ENCODE measurements at places on chromosomes 1 and 21.
A peak's percentile ranks its signal among the peaks of the same experiment; 100 is the strongest.

GRCh38 chr1:119506941-119507340 lies at the start of gene HSD3B1:
HSD3B1 (plus strand) TSS chr1:119507210; CDS start chr1:119507477, 267 bp downstream.
- DNase-seq, result no peak

DNA sequence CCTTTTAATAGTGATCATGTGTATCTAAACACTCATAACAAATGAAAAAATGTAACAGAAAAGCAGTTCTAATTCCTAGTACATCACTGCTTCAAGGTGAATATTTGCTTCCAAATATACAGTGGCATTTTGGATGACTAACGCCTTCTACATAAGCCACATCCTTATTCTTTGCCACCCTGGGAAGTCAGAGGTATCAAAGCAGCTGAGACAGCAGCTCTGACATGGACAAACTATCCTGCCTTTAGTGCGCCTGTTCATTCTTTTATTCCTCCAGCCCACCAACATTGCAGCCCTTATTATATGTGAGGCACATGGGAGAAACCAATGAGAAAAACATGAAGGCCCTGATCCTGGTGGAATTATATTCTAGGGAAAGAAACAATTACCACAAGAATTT lies 183.0 kb downstream of the APP start:
- no peak for DNase-seq

GRCh38 chr1:103144681-103145080 lies 36.4 kb upstream of the COL11A1 start:
- DNase-seq, result no peak

DNA sequence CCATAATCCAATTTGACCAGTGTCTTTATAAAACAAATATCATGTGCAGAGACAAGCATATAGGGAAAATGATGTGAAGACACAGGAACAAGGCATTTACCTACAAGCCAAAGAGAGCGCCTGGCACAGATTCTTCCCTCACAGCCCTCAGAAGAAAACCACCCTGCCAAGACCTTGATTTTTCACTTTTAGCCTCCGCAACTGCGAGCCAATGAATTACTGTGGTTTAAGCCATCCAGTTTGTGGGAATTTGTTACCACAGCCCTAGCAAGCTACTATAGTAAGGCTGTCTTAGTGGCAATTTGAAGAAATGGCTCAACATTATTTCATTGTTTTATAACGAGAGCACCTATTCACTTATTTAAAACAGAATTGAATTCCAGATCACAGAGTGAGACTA lies 85.7 kb upstream of the CCDC190 start:
- no peak for DNase-seq

DNA sequence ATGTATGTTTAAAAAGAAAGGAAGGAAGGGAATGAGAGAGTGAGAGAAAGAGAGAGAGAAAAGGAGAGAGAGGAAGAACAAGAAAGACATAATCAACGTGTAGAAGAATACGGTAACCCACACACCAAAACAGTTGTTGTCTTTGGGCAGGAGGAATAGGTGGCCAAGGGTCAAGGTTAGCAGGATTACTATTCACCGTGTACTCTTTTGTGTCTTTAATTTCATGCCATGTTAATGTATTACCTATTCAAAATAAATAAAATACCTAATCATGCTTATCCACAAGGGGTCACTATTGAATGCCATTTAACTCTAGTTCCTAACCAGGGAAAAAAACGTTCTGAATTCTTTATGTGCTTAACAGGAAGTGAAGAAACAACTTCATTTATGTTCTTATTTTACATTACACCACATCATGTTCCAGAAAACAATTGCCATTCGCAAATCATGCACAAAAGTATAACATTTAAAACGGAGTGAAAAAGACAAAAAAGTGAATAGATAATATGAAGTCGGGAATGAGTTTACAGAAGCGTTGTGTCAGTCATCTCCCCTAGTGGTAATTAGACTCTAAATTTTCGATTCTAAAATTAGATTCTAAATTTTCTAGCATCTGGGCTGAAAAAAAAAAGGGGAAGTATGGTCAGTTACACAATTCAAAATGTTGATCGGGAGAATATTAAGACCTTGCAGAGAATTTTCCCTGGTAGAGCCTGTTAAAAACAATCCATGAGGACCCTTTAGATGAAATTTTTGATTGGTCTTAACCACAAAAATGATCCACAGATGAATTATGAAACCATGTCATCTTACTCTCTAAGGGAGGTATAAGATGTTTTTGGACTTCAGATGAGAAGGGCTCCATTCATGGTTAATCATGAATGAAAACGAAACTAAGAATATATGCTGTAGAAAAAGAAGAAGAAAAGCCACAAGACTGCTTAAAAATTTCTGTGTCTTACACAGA lies 700 bp upstream of the KMO start:
- peak; percentile 70 for DNase-seq

DNA sequence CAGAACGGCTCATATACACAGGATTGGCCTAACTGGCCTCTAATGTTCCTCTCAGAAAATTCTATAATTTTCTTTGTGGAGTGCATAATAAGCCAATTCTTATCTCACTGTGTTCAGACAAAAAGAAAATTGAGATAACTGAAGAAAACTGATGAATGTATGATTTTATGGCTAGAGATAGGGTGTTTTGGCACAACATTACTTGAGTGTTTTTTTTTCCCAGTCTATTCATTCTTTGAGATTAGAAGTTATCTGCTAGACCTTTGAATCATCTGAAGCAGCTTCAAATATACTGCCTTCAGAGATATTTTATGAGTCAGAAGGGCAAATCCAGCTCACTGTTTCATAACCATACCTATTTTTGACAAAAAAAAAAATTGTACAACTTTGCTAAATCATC lies 85.6 kb downstream of the VAV3 start:
- no peak for DNase-seq

- DNase-seq, result no peak
Measured at GRCh38 chr1:243801378-243801777, 48.7 kb downstream of the AKT3 start.

DNA sequence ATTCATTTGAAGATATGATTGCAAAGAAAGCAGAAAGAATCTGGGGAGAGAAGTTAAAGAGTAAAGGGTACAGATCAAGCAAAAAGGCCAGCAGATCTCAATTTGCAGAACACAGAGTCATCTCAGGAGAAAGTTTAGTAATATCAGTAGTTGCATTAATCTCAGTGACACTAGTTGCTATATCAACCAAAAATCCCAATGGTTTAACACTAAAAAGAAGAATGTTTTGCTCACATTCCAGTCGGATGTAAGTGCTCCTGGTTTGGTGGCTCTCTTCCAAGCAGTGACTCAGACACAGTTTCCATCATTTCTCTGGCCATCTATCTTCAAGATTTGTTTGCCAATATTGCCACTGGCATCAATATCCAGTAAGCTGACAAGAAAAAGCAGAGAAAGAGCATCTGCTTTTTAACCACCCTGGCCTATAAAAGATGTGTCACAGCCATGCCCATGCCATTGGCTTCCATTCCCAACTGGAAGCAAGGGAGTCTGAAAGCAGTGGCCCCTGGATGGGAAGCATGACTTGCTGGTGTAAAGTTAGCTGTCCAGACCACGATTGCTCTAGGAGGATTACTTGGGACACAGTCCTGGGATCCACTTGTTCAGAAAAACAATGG lies 45.5 kb upstream of the AIM2 start:
- DNase-seq, result no peak

DNA sequence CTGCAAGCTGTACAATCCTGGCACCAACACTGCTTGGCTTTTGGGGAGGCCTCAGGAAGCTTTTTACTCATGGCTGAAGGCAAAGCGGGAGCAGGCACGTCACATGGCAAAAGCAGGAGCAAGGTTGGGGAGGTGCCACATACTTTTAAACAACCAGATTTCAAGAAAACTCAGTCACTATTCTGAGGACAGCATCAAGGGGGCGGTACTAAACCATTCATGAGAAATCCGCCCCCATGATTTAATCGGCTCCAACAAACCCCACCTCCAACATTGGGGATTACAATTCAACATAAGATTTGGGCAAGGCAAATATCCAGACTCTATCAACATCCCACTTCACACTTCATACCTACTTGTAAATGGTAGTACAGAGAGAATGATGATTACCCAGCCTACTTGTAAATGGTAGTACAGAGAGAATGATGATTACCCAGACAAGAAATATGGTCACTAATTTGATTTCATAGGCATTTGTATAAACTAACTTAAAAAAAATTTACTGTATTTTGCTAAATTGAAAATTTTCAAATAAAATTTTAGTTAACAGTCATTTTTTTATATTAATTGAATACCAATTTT lies 24.9 kb downstream of the ATP5PF start:
- no peak for DNase-seq

- DNase-seq, result no peak
Measured at GRCh38 chr1:220217383-220217988, 54.8 kb downstream of the RAB3GAP2 start.

GRCh38 chr1:197092491-197093023 lies 25.5 kb upstream of the F13B start:
- no peak for DNase-seq

DNA sequence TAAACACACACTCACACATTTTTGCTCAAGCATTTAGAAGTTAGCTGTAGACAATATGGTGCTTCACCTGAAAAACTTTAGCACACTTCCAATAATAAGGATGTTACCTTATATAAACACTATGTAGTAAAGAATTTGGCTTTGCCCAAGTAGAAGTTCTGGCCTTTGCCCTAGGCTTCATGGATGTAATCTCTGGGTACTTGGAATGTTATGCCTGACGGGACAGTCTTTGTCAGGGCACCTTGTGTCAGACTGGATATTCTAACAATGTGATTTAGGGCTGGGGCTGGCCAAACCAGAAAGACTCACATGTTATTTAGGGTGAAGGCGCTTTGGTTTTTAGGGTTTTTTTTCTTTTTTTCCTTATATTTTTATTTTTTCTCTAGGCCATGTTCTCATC lies 34.8 kb upstream of the TRIM33 start:
- no peak for DNase-seq

DNA sequence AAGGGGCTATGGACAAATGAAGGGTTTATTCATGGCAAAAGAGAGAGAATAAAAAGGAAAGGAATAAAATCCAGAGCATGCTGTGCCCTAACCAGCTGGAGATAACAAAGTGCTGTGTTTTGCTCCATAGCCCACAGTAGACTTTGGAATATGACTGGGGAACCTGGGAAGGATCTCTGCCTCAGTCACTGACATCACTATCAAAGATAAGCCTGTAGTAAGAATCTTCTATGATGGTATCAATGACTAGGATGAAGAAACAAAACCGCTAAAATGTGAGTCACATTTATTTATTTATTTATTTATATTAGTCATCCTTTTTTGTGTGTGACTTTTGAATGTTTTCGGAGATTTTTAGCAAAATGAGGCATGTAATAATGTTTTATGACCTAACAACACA lies 56.3 kb downstream of the NVL start:
- no peak for DNase-seq

DNA sequence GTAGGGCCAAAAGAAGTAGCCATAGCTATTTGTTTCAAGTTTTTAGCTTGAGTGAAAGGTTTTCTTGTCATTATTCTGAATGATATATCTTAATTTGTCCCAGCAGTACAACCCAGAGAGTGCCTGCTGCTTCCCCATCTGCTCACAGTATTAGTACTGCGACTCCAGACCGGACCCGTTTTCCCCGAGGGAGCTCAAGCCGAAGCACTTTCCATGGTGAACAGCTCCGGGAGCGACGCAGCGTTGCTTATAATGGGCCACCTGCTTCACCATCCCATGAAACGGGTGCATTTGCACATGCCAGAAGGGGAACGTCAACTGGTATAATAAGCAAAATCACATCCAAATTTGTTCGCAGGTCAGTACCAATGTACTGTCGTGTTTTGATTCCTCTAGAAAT lies 37.2 kb upstream of the C1orf115 start:
- DNase-seq, result no peak

- no peak for DNase-seq
Measured at GRCh38 chr1:84168783-84169182, 24.7 kb downstream of the PRKACB start.

- DNase-seq, result no peak
Measured at GRCh38 chr1:225871359-225872074, 10.7 kb downstream of the TMEM63A start.

GRCh38 chr1:182141040-182141439 lies 79.5 kb upstream of the ZNF648 start:
- no peak for DNase-seq

DNA sequence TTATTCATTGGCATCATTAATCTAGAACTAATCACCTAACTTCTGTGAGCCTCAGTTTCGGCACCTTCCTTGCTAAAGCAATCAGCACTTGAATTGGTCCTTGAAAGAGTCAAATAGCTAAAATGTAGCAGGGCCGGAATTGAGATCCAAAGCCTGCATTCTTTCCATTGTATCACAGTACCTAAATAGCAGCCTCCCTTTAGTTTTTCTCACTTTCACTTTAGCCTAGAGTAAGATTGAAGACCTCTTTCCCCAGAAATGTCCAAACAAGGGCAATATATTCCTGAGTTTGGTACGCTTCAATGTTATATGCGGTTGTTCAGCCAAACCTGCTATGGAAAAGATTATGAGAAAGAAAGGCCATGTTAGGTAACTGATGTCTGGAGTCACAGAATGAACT lies 121.9 kb upstream of the BMP8A start:
- no peak for DNase-seq

GRCh38 chr1:204706838-204707509 lies 21.4 kb upstream of the LRRN2 start:
- DNase-seq, result no peak
